ENCODE measurements at places on chromosomes 12 and 14.

DNA sequence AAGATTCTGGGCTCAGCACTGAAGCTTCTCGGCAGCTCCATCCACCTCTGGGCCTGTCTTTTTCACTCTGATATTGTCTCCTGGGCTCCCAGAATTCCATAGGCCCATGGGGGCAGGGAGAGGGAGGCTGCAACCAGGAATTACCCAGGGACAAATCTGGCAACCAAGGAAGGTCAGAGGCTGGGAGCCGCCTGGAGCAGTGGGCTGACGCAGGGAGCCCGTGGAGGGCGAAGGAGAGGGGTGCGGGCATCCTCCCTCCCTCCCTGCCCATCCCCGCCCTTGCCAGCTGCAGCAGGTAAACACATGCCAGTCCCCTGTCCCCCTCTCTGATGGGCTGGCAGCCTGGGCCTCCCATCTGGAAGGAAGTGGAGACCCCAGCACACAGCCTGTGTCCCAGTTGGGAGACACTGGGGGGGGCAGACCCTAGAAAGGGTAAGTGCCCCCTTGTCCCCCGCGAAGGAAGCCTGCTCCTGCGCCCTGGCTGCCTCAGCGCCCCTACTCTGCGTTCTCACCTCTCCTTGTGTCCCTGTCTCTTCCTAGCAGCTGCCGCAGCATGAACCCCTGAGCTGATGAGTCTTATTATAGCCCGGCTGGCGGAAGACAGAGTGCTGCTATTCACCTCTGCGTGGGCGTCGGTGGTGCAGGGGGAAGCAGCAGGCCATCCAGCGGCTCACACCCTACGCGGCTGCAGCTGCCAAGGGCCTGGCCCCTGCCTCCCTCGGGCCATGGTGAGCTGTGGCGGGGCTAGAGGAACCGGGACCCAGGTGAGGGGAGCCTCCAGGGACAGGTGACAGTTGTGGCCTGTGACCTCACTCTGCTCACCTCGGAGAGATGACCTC is 6.7 kb downstream of the LRTM2 start:
- DNase-seq = no peak

DNA sequence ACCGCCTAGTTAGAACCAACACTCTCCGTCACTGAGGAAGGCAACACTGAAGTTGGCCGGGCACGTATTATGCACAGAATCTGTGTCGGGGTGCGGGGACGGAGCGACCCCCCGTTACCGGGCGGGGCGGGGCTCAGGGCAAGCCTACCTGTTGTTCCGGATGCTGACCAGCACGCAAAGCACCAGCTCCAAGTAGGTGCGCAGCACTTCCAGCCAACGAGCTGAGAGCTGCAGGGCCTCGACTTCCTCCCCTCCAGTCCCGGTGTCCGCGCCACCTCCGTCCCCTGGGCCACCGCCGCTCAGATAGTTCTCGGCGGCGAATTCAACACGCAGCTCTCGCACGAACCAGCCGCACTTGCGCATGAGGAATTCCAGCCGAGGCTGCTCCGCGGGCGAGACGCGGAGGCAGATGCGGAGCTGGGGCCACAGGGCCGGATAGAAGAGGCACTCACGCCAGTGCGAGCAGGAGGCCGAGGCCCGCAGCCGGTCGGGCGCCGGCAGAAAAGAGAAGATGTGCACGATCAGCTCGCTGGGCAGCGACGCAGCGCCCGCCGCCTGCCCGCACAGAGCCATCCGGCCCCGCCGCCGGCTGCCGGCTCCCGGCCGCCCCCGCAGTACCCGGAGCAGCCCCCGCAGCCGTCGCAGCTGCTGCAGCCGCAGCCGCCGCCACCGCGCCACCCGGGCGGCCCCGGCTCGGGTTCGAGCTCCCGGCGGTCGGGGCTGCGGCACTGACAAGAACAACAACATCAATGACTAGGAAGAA is 636 bp downstream of the FBXO33 start:
- no peak for DNase-seq

DNA sequence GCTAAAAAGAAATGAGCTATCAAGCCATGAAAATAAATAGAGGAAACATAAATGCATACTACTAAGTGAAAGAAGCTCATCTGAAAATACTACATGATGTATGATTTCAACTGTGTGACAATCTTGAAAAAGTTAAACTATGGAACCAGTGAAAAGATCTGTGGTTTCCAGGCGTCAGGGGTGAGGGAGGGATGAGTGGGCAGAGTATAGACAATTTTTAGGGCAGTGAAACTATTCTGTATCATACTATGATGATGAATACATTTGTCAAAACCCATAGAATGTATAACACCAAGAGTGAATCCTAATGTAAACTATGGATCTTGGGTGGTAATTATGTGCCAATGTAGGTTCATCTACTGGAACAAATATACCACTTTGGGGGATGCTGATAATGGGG is 21.3 kb downstream of the SPX start:
- DNase-seq = no peak

DNA sequence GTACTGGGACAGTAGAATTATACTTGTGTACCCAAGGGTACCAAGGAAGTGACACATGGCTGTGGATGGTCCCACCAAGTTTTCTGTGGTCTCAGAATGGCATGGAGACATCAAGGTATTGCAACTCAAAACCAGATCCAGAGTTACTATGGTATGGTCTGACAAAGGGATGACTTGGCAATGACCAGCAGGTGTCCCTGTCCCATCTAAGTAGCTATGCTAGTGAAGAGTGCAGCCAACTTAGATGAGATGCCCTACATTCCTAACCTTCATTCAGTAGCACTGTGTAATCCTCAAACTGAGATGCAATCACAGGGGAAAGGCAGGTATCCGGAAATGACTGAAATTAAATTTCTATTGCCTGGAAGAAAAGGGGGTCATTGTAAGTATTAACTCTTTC is 188.7 kb upstream of the TMEM260 start:
- no peak for DNase-seq

GRCh38 chr14:55556929-55557623 is 22.9 kb upstream of the KTN1 start:
- peak; percentile 67 for DNase-seq

GRCh38 chr12:75888874-75889613 is 142.5 kb downstream of the PHLDA1 start:
- no peak for DNase-seq

DNA sequence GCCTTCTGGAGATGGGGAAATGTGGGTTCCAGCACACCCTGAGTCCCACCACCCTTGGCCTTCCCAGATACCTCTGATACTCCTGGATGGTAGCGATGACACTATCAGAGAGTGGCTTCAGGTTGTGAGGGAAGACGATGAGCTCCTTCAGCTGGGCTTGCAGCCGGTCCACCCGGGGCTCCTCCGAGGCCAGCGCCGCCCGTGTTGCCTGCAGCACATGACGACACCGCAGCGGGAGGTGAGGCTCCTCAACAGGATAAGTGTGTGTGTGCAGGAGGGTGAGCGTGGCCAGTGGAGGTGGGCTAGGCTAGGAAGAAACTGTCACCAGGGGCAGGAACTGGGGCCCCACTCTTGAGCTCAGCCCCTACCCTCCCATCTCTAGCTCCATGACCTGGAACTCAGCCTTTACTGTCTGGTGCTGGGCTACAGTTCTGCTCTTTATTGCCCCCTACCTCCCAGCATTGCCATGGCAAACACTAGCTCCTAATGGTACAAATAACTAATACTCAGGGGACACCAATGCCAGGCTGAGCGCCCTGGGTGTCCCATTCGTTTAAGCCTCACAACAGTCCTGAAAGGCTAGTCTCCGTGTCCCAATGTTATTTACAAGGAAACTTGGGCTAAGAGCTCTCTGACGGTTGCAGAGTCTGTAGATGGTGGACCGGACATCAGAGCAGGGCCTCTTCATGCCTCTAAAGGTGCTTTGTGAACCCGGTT is 64.1 kb downstream of the SYNE3 start:
- no peak for DNase-seq

DNA sequence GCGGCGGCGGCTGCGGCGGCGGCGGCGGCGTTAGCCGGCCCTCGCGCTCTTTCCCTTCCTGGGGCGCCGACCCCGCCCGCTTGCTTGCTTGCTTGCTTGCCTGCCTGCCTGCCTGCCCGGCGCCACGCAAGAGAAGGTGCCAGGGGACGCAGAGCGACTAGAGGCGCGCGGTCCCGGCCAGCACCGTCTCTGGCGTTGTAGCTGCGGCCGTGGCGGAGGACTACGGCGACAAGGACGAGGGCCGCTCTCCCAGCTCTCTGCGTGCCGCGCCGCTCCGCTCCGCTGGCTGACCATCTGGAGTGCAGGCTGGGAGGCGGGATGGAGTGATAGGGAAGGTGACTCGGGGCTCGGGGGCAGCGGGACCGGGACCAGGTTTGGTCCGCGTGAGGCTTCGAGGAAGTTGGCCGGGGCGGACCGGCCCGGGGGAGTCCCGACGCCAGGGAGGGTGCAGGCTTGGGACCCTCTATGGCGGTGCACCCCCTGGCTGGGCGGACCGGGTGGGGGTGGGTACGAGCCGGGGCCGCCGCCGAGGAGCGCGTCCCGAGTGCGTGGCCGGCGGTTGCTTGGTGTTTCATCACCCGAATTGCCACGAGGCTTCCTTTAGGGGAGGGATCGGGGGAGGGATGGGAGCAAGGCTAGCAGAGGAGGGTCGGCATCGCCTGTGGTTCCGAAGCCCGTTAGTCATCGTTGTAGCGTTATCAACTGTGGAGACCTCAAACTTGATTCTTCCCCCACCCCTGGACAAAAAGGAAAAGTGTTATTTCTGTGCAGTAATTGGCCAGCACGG is 471 bp downstream of the XPOT start:
- peak; percentile 83 for DNase-seq

- DNase-seq = no peak
Observed at GRCh38 chr12:59587710-59588109, 8.1 kb upstream of the SLC16A7 start.

DNA sequence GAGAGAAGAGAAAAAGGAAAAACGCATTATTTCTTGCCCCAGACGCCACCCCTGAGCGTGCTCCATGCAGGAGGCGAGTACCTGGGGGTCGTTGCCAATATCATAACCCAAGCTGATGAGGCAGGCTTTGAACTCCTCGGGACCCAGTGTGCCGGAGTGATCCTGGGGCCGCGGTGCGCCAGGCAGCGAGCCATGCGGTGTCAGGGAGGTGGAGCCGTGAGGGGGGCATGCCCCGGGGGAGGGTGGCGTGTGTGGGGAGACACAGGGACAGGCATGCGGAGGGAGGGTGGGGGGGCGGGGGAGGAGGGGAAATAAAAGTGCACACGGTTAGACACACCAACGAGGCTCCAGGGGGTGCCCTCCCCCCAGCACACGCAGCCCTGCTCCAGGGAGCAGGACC is 86.0 kb upstream of the ZFP36L1 start:
- DNase-seq = no peak

GRCh38 chr14:44135972-44136371 is 371.1 kb downstream of the FSCB start:
- DNase-seq = no peak

DNA sequence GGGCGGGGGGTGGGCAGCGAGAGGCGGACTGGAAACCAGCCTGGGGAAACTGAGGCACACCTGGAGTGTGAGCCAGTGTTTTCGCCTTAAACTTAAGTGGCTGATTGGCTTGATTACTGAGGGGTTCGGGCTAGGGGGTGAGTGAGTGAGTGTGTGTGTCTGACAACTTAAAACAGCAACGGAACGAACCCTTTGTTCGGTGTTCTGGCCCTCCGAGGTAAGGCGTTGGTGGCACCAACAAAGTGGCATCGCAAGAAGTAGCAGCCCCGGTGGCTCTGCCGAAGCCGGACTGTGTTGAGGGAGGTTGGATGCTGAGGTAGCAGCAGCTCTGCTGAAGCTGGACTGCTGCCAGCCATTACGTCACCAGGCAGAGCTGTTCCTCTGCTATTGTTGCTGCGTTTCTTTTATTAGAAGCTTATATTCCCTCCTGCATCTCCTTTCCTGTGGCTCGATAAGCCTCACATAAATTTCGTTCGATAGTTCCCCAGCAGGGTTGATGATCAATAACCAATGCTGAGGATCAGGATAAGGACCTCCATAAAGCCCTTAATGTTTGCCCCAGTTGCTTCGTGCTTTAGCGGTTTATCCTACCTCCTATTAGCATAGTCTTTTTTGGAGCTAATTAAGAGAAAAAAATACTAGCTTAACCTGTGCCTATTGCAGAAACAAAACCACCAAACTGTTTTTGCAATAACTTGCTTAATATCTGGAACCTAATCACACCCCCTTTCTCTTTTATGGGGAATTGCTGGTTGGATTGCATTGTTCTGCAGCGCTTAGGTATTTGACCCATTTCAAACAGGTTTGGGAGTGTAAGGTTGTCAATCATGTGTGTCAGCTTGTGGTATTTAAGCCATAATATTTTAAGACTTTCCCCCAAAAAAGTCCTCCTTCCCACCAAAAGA is 1.3 kb downstream of the GPR137C start:
- peak; percentile 79 for DNase-seq

DNA sequence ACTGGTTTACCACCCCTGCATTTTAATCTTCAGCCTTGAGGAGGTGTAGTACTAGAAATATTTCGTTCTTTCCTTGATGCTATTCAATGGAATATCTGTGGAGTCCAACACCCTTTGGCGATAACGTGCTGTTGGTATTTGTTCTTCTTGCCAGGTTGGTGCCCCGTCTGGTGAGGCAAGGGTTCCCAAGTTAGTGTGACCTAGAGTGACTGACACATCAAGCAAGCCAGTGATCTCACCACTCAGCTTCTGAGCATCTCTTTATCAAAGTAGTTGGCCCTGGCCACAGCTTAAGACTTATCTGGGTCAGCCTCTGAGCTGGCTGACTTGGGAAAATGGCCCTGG is 60.2 kb downstream of the PLXNC1 start:
- no peak for DNase-seq

DNA sequence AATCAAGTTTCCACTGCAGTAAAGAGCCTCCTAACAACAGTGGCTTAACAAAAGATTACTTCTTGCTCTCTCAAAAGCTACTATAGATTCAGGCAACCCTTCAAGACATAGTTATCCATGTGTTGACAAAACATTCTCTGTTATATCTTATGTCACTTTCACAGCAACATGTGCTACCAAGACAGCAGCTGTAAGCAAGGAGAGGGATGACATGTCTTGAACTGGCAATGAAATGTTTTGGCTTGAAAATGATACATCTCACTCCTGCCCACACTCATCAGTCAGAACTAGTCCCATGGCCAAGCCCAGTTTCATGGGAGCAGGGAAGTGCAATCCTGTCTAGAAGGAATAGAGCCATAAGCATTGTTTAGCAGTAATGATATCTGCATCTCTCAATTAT is 10.7 kb upstream of the GRIN2B start:
- no peak for DNase-seq

GRCh38 chr12:52585946-52586345 is 12.3 kb upstream of the KRT74 start:
- no peak for DNase-seq

GRCh38 chr12:113260636-113261300 is 39.5 kb downstream of the TPCN1 start:
- no peak for DNase-seq
